Cardiac fibroblast (primary cell): ENCODE measurements at places on chromosomes 1 and 21.

- DNase-seq: peak; percentile 90
Measured at GRCh38 chr1:67883069-67883468, 49.8 kb upstream of the GNG12 start.

DNA sequence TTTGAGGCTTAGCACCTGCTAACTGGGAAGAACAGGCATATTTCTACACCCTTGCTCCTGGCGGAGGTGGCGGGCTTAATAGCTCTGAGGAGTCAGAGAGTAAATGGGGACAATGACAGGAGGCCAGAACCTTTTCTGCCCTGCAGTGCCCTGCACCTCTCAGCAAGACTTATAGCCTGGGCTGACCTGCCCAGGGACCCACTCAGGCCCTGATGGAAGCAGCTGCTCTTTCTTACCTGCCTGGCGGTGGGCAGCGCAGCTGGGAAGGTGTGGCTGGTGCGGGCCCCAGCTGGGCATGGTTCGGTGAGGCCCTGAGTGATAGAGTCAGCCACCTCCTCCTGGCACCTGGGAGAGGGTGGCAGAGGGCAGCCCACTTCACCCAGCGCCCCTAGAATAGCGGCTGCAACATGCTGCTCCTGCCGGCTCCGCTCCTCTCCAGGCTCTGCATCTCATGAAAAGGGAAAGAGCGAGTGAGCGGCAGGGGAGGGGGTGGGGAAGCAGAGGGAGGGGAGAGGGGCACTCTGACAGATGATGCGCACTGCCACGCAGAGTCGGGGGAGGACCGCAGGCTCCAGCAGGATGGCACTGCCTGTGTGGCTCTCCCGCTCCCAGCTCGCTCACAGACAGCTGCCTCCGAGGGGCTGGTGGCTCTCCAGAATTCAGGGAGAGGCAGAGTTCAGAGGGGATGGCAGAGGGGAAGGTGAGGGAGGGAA, at the start of gene RGS8:
RGS8 (minus strand) TSS at position 472 of the 713 bp plus-strand sequence. CDS start 14,938 bp downstream, outside the sequence.
- DNase-seq: no peak

DNA sequence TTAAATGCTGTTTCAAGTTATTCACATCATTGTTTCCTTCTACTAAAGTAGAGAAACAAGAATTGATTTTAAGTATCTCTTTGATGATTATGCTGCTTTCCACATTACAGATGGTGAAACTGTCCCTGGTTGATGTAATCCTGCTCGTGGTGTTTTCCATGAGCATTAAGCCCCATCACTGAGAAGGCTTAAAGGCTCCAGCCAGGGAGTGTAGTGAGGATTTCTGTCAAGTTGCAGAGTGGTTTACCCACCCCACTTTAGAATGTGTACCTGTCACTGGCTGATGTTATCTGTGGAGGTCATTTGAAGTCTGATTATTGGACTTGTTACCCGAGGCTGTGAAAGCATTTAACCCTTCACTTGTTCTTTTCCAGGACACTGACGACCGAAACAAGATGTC, 12.9 kb downstream of the CERS2 start:
- no peak for DNase-seq

- peak; percentile 62 for DNase-seq
Measured at GRCh38 chr1:92310185-92310597, 11.3 kb downstream of the RPAP2 start.
